SHP77 (cell line): ENCODE measurements at places on chromosomes 1 and 21.
A peak's percentile ranks its signal among the peaks of the same experiment; 100 is the strongest.

DNA sequence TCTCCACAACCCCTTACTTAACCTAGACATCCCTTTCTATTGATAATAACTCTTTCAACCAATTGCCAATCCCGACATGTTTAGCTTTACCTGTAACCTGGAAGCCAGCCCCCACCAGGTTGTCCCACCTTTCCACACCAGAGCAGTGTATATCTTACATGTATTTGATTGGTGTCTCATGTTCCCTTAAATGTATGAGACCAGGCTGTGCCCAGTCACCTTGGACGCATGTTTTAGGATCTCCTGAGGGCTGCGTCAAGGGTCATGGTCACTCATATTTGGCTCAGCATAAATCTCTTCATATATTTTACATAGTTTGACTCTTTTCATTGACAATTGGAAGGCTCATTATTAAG lies 5.3 kb upstream of the SLC19A1 start:
- no peak for DNase-seq

DNA sequence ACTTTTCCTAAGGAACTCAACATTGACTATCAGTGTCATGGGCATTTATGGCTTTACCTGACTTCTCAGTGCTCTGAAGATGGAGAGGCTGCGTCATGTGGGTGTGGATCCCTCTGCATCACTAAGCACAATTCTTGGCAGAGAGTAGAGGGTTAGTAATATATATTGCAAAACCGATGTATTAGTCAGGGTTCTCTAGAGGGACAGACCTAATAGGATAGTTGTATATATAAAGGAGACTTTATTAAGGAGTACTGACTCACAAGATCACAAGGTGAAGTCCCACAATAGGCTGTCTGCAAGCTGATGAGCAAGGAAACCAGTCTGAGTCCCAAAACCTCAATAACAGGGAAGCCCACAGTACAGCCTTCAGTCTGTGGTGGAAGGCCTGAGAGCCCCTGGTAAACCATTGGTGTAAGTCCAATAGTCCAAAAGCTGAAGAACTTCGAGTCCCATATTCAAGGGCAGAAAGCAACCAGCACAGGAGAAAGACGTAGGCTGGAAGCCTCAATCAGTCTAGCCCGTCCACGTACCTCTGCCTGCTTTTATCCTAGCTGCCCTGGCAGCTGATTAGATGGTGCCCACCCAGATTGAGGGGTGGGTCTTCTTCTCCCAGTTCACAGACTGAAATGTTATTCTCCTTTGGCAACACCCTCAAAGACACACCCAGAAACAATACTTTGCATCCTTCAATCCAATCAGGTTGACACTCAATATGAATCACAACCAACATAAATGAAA lies 159.7 kb upstream of the NRIP1 start:
- no peak for DNase-seq

DNA sequence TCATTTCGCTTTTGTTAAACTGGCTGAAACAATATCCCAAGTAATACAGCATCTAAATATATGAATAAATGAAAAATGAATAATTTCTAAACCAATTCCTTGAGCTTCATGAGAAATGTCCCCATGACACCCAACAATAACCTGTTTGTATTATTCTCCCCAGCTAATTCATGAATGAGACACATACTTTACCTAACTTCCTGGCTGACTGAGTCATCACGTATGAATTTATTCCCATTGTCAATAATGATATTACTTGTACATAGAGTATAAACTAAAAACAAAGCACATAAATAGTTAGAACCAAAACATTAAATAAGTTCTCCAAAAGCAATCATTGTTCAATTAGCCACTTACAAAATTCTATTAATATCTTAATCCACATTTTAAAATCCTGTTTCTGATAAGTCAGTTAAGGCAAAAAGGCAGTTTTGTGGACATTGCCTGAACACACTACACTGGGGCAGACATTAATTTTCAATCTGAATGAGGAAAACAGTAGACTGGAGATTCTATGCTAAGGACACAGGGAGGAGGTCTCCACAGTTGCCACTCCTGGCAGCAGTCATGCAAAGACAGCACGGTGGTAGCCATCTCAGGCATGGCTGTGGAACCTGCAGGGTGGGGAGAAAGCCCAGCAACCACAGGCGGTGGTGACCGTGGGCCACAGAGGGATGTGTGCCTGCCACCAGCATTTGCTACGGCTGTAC lies 48.2 kb downstream of the SLC9C2 start:
- no peak for DNase-seq

- DNase-seq, result no peak
Observed at GRCh38 chr1:8394456-8395321, 76.8 kb downstream of the SLC45A1 start.

DNA sequence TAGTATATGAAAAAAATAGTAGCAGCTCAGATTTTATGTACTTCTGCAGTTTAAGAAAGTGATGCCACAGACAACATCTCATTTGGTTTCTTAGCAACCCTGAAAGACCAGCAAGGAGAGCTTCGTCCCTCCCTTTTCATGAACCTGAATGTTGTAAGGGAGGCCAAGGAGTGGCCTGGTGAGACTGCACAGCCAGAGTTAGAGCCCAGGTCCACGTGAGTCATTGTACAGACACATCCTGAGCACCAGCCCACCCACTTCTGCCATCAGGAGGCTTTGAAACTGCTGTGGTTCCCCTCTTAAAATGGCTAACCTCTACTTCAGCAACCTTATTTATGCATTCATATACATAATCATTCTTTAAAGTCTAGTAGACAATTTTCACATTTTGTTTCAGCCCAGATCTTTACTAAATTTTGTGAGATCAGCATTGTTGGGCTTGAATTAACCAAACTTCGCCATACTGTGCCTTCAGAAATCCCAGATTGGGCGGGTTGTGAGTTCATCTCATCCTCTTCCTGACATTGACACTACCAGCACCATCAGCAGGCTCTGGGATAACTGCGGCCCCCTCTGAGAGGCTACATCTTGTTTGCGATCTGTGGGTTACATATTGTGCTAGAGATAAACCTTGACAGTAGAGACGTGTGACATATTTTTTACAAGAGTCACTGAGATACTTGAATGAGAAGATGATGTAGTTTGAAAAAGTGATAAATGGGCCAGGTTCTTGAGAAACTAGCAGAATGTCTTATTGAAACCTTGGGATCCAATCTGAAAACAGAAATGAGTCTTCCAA lies 106.7 kb downstream of the CAMTA1 start:
- DNase-seq, result no peak

- DNase-seq, result no peak
Observed at GRCh38 chr1:31433396-31433930, 20.4 kb downstream of the SERINC2 start.

GRCh38 chr1:52439976-52440375 lies 35.6 kb downstream of the PRPF38A start:
- DNase-seq, result no peak

DNA sequence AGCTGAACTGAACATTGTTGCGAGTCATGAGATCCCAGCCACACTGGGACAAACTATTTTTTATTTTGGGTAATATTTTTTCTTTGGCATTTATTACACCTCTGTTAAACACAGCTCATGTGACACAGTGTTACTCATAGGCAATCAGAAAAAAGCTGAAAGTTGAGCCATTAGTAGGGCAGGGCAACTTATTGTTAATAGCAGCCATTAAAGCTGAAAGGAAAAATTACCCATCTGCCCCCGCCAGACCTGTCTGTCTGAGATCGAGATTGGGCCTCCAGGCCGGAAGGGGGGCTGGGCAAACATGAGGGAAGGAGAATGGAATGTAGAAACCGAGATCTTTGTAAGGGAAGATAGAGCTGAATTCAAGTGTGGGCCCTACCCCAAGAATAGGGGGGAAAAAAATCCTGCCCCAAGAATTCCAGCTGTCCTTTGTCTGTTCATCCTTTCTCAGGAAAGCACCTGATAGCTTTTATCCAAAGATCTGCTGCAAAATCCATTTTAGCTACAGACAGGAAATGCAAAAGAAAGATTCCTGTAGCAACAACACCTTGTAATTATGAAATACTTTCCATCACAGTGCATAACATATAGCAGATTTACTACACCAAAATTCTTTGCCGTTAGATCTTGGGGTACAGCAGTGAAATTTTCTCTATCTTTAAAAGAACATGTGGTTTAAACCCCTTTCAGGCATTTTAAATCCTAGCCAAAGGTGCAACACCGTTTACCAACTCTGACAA lies 212.8 kb downstream of the PBX1 start:
- DNase-seq, result no peak

DNA sequence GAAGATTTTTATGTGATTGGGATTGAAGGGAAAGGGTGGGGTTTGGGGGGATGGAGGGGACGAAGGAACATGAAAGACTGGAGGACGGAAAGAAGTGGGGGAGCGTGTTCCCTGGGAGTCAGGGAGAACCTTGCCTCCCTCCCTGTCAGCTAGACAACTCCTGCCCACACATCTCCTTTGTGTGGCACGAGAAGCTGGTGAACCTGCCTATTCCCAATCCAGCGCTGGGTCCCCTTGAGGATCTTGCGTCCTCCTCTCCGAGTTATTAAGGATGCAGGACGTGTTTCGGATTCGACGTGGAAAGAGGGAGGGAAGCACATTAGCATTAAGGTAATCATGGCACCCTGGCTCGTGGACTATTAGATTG lies 1.4 kb downstream of the LRRC7 start:
- DNase-seq, result no peak

- DNase-seq, result no peak
Observed at GRCh38 chr1:179206812-179207211, 22.7 kb downstream of the ABL2 start.

DNA sequence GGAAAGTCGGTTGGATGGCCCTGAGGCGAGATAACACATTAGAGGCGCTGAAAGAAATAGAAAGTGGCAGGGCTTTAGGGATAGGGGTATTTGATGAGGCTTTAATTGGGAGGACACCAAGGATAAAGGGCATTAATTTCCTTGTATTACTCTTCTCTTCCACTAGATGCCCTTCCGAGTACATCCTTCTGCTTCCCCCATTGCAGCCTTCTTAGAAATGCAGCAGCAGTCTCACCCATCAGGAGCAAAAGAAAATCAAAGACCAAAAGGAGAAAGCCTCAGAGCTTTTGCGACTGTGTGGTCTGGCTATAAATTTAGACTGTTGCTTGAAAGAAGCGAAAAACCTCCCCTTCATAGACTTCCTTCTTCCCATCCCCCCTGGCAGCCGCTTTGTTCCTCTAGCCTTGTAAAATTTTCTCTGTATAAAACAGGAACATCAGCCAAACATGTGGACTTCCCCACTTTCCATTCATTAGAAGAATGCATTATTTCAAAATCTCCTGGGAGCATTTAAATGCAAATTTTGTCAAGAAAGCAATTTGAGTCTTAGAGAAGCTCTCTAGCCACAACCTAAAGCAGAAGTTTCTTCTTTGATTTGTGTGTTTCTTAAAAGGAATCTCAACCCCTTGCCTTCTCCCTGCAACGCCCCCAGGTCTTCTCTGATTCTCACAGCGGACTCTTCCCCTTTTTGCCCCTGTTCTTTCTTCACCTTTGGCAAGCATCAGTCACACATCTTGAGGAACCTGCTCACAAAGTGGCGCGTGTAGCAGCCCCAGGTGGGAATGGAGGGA lies 76.6 kb downstream of the NDUFS5 start:
- peak; percentile 65 for DNase-seq

GRCh38 chr1:189656628-189657530 lies 820.8 kb downstream of the BRINP3 start:
- DNase-seq, result no peak

GRCh38 chr1:119431836-119432235 lies 16.9 kb downstream of the HSD3B2 start:
- DNase-seq, result no peak

- no peak for DNase-seq
Observed at GRCh38 chr1:210236840-210237409, 4.3 kb downstream of the SERTAD4 start.

DNA sequence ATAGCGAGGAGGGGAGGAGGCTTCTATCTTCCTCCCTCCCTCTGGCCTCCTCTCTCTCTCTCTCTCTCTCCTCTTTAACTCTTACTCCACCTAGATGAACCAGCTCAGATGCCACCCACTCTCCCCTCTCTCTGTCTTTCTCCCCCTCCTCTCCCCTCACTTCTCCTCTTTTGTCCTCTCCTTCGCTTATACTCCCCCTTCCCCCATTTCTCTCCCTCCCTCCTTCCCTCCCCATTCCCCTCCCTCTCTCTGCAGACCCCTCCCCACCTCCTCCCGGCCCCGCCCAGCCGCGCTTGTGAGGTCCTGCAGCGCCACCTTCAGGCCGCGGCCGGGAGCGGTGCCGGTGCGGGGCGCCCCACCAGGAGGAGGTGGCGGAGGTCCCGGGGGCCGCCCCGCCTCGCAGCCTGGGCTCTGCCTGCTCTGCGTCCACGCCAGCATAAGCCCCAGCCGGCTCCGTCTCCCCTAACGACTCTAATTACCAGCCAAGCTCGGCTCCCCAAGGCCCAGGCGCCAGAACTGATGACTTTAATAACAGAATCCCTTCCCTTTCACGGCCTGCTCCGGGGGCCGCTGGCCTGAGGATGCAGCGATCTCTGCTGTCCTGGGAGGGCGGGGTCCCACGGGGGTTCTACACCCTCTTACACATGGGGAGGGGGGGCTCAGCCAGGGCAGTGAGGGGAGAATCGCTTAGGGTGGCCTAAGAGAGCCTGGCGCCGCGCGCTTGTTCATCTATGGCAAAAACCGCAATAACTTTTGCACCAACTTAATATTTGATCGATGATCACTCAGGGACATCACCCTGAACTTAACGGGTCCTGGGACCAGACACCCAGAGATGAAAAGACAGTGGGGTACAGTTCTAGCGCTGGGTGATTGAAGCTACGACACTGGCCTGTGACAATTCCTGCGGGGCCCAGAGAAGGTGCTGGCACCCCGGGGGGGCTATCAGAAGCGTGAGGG lies 637.3 kb downstream of the MATN1 start:
- DNase-seq, result peak; percentile 44

DNA sequence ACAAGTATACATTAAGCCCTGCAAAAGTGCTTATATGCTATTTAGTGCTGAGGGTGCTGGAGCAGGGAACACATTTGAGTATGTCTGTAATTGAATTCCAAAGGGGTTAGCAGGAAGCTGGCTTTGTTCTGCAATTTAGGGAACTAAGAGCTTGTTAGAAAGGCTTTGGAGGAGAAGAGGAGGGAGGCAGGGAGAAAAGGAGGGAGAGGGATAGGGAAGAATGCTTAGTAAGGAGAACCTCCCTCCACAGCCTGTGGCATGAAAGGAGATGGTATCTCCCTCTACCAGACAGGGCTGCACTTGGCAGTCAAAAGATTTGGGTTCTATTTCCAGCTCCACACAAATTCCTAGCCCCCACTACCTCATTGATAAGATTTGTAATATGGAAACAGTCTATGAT lies 217.8 kb downstream of the DAB1 start:
- DNase-seq, result no peak

GRCh38 chr1:156268336-156268735 lies 14.3 kb downstream of the SMG5 start:
- DNase-seq, result no peak
